T-helper 9 cell (primary cell): ENCODE measurements at places on chromosomes 7 and 10.

DNA sequence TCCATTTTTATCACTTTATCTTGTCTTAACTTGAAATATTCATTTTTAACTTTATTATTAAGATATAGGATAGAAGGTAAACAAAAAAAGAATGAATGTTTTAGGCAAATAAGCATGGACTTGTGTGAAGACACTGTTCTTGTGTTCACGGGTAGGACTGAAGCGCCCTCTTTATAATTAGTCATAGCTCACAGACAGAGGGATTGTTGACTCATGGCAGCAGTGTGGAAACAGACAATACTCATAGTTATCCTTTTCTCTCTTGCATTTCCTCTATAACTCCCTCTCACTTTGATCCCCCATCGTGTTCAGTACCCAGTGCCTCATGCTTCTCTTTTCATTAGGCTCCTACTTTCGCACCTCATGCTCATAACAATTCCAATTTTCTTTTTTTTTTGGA lies 731.8 kb downstream of the PHTF2 start:
- no peak for DNase-seq

GRCh38 chr10:689452-690371 lies at the start of gene DIP2C:
Gene DIP2C (minus strand): TSS chr10:689668. CDS start chr10:689578, 90 bp downstream.
- no peak for DNase-seq

GRCh38 chr10:100997360-100998182 lies 2.0 kb upstream of the LZTS2 start:
- DNase-seq, result peak; percentile 79

GRCh38 chr10:59879363-59879913 lies 26.9 kb downstream of the CCDC6 start:
- DNase-seq, result no peak

DNA sequence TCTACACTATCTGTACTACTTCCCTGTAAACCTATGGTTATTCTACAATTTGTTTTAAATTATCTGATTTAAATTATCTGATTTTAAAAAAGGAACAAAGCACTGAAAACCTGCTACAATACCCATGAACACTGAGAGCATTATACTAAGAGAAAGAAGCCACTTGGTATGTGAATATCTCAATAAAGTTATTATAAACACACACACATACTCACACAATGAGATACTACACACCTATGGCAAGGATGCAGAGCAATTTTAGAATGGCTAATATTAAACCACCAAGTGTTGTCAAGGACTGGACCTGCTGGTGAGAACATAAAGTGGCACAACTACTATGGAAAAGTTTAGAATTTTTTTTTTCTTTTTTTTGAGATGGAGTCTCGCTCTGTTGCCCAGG lies 82.7 kb downstream of the IGF2BP3 start:
- no peak for DNase-seq

GRCh38 chr7:21104124-21104500 lies 317.4 kb upstream of the SP8 start:
- DNase-seq, result no peak

- no peak for DNase-seq
These were observed 75.5 kb upstream of the RPA3 start for GRCh38 chr7:7793921-7794320.

DNA sequence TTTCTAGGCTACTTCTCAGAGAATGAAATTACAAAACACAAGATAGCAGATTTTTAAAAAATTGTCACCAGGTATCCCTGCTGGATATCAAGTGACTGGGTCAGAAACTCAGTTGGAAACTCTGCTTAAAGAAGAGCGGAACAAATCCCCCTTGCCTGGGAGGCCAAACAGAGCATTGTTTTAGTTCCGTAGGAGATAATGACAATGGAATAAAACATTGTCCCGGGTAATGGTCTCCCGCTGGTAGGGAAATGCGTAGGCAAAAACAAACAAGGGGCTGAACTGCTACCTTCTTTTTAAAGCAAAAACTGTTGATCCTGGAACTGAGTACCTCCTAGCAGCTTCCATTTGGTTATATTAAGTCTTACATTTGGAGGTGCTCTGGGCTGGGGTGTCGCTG lies 21.3 kb upstream of the VAX1 start:
- DNase-seq, result no peak

GRCh38 chr10:96949039-96949683 lies 117.1 kb downstream of the LCOR start:
- no peak for DNase-seq

- no peak for DNase-seq
These were observed 31.9 kb downstream of the FBXW4 start for GRCh38 chr10:101663097-101663496.

- no peak for DNase-seq
These were observed 63.3 kb downstream of the EVX1 start for GRCh38 chr7:27305854-27306253.

DNA sequence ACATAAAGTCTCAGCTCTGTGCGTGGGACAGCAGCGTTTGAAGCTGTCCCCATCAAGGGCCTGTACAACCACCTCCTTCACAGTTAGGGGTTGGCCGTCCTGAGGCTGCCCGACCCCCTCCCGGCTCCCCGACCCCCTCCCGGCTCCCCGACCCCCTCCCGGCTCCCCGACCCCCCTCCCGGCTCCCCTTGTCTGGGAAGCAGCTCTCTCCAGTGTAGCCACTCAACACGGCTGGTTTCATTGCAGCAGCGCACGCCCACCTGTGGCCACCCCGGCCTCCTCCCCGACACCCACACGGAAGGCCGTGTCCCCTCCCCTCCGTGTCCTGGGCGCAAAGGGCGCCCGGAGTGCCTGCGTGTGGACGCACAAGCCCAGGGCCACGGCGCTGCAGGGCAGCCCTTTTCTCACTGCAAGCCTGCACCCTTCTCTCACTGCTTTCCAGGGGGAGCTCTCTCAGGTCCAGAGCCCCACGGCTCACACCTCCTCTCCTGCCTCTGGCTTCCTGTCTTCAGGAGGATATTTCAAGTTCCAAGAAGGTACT lies 20.9 kb upstream of the FAM20C start:
- DNase-seq, result no peak

- no peak for DNase-seq
These were observed 62.9 kb downstream of the REEP3 start for GRCh38 chr10:63583909-63584724.

GRCh38 chr10:28551086-28551485 lies 18.2 kb downstream of the WAC start:
- DNase-seq, result no peak

DNA sequence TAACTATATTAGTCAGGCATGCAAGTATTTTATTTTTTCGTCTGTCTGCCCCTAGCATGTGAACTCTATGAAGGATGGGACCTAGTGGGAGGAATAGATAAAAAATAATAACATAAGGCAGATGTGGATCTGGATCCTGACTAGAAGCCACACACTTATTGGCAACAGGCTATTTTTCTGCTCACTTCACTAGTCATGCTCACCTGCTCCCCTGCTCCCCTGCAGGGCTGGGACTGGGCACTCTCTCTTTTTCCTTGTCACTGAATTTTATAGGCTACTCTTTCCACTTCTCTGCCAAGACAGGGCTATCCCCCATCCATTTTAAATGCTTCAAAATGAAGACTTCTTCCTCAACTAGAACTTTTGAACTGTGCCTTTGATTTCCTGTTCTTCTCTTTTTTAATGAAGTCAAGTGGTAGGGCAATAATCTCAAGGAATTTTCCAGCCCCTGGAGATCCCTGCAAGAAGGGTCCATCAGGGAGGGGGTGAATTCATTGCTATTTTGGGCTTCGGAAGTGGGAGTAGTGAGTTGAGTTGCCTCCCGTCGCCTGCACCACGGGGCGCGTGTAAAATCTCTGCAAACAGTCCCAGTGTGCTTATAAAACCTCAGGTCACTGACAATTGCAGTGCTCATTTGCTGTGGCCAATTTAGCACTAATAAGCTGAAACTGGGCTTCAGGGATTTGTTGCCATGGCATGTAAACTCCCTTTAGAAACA lies 156.7 kb upstream of the NPVF start:
- no peak for DNase-seq

DNA sequence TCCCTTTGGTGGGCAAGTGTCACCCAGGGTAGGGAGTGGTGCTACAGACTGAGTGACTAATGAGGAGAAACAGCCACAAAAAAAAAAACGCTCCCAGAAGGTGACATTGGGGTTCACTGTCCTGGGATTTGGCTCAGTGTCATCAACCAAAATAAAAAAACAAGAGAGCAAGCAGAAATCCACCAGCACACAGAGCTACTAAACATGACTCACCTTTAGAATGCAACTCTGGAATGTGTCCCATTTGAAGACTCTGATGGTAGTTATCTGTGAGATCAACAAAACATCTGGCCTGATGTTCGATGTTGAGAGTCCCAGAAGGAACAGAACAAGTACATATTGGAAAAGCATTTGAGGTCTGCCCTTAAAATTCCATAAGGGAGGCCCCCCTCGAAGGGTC lies 200.3 kb upstream of the LYZL2 start:
- DNase-seq, result no peak

- DNase-seq, result no peak
These were observed 420.5 kb downstream of the RPS24 start for GRCh38 chr10:78454123-78454645.

DNA sequence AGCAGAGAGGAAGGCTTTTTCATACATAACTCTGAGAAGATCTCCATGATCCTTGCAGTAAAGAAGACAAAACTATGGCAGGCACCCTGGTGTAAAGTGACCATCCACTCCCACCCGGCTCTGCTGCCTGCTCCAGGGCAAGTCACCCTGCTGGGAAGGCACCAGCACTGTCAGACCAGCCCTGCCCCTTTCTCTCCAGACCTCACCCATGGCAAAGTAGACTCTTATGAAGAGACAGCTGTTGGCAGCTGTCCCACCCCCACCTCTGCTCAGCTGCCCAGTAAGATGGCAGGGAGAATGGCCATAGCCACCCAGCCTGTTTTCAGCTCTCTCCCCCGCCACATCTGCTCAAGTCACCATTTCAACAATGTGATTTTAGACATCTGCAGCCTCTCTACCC lies 8.6 kb upstream of the ZMIZ2 start:
- DNase-seq, result no peak

- no peak for DNase-seq
These were observed 82.7 kb upstream of the KLF6 start for GRCh38 chr10:3867454-3868270.

DNA sequence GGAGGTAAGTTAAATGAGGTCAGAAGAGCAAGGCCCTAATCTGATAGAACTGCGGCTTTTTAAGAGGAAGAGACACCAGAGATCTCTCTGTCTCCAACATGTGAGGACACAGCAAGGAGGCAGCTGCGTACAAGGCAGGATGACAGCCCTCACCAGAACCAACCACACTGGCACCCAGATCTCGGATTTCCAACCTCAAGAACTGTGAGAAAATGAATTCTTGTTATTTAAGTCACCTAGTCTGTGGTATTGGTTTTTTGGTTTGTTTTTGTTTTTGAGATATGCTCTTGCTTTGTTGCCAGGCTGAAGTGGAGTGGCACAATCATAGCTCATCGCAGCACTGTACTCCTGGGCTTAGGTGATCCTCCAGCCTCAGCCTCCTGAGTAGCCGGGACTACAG lies 127.2 kb downstream of the DLG5 start:
- peak; percentile 21 for DNase-seq
